Activated naive CD4-positive, alpha-beta T cell (primary cell): ENCODE measurements at places on chromosomes 13 and 19.

GRCh38 chr19:49213791-49214190 is 56.2 kb downstream of the TRPM4 start:
- no peak for DNase-seq

DNA sequence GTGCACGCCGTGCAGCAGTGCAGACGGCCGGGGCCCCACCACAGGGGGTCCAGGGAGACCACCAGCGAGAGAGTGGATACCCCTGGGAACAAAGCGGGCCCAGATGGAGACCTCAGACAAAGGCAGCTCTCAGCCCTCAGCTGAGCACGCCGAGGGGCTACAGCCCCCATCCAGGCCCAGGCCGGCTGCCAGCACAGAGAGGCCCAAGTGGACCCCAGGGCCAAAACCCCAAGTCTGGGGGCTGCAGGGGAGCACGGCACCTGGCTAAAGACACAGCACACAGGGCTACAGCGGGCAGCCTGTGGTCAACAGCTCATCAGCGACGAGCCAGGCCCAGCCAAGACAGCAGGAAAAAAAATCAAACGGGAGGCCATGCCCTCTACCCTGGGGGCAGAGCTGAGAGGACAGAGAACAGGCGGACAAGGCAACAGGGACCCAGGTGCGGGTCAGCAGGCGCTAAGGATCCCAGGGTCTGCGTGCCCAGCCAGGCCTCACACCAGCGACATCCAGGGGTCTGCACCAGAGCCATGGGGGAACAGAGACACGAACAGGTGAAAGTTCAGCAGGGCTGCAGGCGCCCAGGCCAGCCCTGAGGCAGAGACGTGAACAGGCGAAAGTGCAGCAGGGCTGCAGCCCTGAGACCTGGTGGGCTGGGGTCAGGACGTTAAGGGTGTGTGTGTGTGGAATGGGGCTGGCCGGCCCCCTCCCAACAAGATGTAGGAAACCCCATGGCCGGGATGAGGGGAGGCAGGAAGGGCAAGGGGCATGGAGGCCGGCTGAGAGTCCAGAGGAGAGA is 34.3 kb downstream of the RASA3 start:
- no peak for DNase-seq

DNA sequence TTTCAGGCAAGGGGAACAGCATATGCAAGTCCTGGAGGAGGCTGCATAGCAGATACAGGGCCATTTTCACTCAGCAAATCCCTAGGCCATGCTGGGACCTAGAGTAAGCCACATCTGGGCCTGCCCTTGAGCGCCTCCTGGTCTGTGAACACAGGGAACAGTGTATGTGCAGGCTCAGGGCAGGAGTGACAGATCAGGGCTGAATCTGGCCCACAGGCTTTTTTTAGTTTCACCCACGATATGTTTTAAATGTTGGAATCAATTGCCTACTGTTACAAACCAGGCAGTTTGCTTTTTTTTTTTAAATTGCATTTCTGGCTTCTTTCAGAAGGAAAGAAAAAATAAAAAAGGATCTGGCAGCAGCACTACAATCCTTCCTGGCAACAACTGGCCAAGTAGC is 1.5 kb upstream of the TMEM145 start:
- DNase-seq = no peak

DNA sequence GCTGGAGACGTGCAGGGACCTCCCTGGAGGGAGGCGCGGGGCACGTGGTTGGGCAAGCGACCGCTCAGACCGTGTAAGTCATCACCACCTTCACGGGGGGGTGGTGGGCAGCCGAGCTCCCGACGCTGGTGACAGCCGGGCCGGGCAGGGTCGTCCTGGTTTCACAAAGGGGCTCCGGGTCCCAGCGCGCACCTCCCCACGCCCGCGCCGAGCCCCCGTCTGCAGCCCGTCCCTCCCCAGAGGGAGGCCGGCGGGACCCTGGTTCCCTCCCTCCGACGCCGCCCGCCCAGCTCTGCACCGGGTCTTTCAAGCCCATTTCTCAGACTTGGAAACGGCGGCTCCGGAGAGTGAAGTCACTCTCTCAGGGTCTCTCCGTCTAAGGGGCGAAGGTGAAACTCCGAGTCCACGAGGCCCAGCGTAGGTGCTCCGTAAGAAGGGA is 729 bp upstream of the ARID3A start:
- DNase-seq = no peak

DNA sequence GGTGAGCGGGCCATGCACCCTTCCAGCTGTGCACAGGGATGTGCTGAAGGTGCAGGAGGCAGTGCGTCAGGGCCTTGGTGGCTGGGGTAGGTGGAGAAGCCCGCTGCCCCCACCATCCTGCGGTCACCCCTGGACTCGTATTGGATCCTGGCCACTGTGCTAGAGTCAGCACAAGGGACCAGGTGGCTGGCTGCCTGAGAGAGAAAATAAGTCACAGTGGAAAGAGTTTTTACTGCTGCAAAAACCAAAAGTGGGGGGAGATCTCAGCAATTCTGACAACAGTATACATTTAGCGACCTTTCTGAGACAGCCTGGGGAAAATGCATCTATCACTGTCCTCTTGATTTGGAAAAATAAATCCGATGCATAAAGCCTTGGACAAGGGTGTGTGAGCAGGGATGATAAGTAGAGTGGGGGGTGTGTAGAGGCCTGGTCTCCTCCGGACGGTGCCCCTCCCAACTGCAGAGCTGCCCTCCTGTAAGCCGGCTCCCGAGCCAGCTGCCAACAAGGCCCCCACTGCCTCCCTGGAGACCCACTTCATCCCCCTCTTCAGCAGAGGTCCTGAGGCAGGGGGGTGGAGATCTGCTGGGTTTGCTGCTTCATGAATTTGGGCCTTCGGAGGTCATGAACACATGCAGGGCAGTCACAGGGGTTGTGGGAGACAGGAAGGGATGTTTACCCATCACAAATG is 84.2 kb downstream of the SLC7A1 start:
- DNase-seq = no peak

- DNase-seq = no peak
Observed at GRCh38 chr13:63092456-63092855, 1676.8 kb upstream of the PCDH20 start.

DNA sequence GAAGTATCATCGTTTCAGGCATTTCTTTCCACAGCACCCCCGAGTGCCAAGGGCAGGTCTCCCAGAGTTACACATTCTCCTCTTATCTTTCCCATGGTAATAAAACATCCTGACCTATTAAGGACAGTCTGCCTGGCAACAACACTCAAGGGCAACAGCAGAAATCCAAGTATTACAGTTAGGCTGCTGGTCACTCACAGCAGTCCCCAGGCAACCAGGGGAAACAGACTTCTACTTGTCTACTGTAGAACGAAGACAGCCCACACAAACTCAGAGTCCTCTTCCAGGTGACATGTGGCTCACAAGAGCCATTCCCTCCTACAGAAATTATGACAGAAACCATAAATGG is 24.3 kb downstream of the RCBTB1 start:
- no peak for DNase-seq

DNA sequence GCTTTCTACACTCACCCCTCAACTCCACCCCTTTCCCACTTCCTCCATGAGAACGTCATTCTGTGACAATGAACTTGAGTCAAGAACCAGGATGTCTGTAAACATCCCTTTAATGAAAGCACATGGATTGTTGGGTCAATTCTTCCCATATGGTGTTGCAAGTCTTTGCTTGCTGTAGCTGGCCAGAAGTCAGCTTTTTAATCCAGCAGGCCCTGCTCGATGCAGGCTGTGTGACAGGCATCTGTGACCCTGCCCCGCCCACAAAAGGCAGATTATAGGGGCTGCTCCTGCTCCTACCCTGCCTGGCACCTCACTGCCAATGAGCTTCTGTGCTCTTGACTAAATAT is 78.0 kb downstream of the STARD13 start:
- no peak for DNase-seq

DNA sequence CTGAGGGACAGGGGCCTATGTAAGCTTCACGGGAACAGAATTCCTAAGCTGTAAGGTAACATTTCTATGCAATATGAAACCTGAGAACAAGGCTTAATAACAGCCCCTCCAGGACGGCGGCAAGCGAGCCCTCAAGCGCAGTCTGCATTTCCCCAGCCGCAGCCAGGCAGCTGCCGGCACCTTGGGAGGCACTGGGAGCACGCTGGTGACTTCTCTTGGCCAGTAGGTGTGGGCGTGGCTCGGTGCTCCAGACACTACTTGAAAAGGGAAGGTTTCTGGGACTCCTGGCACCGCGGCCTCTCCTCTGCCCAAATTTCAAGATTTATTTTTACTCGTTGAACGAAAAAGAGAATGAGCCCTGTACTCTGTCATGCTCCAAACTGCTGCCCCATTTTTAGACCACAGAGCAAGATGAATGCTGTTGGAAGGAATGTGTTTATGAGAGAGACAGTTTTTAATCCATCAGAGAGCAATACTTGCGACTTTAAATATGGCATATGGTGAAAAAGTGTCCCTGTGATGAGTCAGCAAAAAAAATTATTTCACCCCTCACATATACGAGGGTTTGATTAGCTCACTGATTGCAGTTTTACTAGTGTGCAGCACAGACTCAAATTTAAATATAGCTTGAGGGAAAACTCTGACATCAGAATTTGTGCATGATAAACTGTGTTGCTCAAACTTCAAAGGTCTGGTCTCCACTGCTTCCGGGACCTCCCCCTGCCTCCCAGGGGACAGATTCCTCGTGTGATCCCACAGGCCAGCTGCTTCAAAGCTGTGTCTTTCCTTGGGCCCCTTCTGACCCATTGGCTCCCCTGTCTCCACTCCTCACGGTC is 81.2 kb downstream of the COL4A2 start:
- no peak for DNase-seq

- no peak for DNase-seq
Observed at GRCh38 chr13:18949970-18950369, 231.7 kb downstream of the TUBA3C start.

DNA sequence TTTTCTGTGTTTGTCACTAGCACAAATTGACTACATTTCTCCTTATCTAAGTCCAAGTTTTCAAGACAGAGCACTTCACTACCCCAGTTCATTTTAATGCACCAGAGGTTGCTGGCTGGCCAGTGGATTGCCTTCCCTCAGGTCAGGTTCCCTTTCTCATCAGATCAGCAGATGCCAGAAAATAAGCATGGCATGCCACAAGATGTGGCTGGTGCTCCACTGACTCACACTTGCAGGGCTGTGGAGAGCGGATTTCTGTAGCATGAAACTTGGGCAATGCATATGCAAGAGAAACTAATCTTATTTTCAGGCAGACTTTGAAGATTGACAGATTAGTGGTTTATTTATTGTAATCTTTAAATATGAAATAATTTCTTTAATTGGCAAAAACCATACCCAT is 79.5 kb downstream of the RUBCNL start:
- DNase-seq = no peak

GRCh38 chr19:49421039-49421877 is 2.0 kb downstream of the PTH2 start:
- DNase-seq = no peak

DNA sequence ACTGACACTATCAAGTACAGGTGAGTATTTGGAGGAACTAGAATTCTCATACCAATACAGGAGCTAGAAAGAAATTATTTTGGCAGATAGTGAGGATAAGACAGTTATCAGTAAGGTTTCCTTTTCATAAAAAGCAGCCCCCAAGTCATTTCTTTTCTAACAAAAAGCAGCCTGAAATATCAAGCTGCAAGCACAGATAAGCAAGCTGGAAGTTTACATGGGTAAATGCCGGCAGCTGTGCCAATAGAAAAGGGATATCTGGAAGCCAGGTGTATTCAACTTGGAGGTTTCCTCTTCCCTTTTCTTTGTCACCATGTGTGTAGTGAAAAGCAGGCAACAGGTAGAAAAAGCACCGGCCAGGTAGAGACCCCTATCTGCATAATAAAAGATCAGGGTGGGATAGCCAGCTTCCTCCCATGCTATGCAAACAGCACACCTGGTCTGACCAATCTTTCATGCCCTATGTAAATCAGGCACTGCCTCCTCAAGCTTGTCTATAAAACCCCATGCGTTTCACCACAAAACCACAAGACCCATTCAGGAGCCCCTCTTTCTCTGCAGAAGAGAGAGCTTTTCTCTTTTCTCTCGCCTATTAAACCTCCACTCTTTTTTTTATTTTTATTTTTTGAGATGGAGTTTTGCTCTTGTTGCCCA is 22.9 kb downstream of the CYP4F2 start:
- DNase-seq = no peak
